ENCODE measurements at places on chromosomes 7 and 10.

GRCh38 chr10:15852111-15852557 lies 8.2 kb downstream of the MINDY3 start:
- DNase-seq, result no peak

GRCh38 chr10:1398626-1399410 lies 338.5 kb downstream of the ADARB2 start:
- DNase-seq, result no peak

DNA sequence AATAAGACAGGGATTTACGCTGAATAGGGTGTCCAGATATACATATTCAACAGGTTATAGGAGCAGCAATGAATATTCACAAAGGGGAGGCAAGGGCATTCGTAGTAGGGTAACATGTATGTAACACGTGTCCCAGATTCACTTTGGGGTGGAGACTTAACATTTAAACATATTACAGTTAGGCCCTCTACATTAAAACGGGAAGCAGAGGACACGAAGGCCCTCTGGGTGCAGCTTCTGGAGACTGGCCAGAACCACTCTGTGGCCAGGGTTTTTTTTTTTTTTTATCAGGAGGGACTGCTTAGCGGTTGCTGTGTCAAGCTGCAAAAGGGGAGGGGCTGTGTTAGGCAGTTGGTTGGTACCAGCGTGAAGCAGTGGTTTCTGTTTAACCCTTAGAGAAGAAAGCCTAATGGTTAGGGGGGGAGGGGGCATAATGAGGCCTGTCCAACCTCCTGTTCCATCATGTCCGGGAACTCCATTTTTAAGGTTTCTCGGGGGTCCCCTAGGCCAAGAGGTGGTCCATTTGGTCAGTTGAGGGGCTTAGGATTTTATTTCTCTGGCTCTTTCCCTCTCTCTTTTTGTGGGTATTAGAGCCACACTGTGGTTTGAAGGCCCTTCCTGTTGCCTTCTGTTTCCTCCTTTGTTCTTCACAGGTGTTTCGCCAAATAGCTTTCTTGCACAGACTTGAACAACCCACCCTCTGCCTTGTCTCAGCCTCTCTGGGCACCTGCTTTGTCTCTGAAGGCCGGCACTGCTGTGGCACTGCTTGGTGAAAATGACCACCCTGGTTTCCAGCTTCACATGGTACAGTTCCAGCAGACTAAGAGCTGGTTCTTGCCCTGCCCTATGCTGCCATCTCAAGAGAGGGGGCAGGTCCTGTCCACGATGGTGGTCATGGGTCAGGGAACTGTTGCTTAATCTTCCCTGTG lies 26.4 kb downstream of the PRF1 start:
- DNase-seq, result no peak

- no peak for DNase-seq
Observed at GRCh38 chr7:74129887-74130286, 44.3 kb upstream of the EIF4H start.

DNA sequence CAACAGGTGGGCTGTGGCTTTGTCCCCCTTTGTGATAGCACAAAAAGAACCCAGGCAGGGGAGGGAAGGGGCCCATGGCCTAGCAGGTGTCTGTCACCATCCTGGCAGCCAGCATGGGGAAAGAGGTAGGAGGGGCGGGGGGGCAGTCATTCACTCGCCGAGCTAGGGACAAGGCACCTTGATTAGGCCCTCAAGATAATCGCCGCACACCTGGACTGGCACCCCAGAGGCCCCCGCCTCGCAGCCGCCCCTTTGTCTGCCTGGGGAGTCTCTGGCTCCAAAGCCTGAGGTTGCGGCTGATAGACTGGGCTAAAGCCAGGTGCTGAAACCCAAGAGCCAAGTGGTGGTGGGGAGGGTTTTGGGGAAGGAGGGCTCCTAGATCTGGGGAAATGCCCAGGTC lies 151.2 kb upstream of the PCBD1 start:
- no peak for DNase-seq

GRCh38 chr10:110836706-110837105 lies 35.0 kb upstream of the PDCD4 start:
- DNase-seq, result no peak

- no peak for DNase-seq
Observed at GRCh38 chr7:135770139-135770710, 21.6 kb upstream of the FAM180A start.

- peak; percentile 66 for DNase-seq
Observed at GRCh38 chr7:27519793-27520469, 142.8 kb downstream of the HIBADH start.

- DNase-seq, result no peak
Observed at GRCh38 chr10:58457761-58458616, 54.7 kb upstream of the BICC1 start.

DNA sequence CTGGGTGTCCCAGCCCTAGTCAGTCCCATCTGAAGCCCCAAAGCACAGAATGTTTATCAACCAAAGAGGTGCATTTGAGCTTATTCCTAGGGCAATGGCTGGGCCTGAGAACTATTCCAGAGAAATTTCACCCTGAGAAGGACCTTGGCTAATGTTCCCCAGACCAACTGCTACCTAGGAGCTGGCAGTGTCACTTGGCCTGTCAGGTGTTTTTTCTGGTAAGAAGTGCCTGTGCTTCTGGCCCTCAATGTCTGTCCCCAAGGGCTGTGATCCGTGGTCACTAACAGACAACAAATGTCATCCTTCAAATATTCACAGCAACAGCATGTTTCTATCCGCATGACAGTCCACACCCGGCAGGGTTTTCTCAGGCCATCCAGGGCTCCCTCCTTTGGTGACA lies 209.3 kb upstream of the FRMD4A start:
- no peak for DNase-seq

DNA sequence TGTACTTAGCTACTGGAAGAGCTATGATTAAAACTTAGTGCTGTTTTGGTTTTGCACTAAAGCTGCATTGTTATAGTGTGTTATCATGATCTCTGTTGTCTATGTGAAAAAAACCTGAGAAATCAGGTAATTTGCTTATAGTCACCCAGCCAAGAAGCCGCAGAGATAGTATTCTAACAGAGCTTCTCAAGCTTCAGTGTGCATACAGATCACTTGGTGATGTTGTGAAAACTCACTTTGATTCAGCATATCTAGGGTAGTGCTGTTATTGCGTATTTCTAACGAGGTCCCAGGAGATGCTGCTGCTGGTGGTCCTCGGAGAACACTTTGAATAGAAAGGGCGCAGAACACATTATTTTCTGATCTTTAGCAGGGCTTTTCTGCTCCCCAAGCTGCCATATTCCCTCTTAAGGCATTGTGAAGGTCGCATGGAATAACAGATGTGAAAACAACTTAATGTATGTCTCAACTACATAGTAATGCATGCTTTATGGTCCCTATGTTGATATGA lies 68.4 kb upstream of the PDCD4 start:
- DNase-seq, result peak; percentile 44

GRCh38 chr7:101565601-101566209 lies 63.4 kb downstream of the MYL10 start:
- no peak for DNase-seq

DNA sequence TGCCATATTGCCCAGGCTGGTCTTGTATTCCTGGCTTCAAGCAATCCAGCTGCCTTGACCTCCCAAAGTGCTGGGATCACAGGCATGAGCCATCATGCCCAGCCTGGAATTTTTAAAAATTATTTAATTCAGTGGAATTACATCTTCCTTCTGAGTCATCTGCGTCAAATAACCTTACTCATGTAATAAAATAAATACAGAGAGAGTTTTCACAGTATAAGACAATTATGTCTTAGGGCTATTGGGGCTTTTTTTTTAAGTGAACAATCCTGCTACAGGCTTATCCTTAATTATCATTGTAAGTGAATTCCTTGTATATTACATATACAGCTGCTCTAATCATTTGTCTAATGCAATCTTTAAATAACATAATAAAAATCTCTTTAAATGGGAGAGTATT lies 108.3 kb downstream of the MAPK8 start:
- DNase-seq, result no peak

DNA sequence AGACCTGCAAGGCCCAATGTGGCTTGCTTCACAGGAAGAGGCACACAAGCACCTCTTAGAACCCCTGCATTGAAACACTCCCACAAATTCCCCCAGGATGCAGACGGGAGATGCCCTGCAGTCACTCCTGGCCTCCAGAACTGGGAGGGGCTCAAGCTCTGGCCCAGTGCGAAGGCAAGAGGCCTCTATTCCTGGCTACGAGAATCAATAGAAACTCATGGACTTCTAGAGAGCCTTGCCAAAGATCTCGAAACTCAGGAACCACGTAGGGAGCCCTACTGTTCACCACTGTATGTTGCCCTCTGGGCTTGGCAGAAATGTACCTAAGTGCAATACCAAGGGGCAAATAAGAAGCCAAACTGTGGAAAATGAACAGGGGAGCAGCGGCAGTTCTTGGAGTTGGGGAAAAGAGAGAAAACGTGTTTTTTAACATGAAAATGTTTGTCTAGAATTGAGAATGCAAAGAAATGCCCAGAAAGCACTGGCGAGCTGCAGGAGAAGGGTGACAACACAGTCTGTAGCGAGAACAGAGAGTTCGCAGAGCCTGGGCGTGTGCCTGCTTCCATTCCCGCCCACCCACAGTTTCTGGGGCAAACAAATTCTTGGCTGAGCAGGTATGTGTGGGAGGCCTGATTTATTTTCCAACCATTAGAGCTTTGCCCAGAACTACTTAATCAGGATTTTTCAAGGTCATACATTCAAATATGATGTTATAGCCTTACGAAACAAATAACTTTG lies 260.5 kb upstream of the KLF14 start:
- DNase-seq, result no peak

GRCh38 chr7:66641526-66641871 lies 12.8 kb downstream of the KCTD7 start:
- peak; percentile 38 for DNase-seq

- no peak for DNase-seq
Observed at GRCh38 chr7:143385891-143386781, 5.0 kb downstream of the ZYX start.

DNA sequence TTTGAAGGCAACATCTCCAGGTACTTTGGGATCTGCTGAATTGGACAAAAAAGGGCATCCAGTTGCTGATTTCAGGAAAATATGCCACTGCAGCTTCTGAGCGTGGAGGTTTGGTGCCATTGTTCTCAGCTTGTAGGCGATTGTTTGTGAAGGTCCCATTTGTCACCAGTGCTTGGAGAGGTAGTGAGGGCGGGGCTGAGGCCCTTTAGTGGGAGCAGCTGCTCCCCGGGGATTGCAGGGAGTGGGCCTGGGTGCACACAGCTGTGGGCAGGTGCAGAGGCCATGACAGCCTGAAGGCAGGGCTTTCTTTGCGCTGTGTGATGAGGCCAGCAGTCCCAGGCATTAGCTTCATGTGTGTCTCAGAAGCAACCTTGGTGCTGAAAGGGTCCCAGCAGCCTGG lies 3.9 kb downstream of the FAM20C start:
- DNase-seq, result no peak

GRCh38 chr7:539731-540411 lies 20.2 kb upstream of the PDGFA start:
- DNase-seq, result no peak

DNA sequence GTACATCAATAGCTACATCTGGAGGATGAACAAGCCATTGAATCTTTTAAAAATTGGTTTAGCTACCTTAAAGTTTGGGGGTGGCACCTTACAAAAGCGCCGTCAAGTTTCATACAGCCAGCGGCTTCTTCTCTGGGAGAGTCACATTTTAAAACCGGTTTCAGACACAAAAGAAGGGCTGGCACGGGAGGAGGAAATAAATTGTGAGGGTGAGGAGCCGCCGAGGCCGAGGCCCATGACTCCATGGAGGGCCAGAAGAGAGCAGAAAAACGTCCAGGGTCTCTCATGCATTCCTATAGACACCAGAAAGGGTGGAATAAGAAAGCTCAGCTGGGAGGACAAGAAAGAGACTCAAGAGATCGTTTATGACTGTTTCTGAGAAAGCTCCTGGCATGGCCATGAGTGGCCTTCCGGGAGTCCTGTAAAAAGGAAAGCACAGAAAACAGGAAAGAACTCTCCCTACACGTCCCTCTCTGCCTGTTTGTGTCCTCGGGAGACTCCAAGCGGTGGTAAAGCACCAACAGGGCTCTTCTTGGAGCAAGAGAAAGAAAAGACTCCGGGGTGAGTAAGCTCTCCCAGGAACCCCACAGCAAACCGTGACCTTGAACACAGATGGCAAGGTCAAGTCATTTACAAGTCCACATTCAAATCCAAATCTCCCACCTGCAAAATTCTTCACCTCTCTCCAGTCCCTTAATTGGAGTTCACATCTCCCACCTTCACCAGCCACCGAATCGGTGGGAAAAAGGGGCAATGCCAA lies 1.8 kb downstream of the FRAT2 start:
- peak; percentile 69 for DNase-seq

DNA sequence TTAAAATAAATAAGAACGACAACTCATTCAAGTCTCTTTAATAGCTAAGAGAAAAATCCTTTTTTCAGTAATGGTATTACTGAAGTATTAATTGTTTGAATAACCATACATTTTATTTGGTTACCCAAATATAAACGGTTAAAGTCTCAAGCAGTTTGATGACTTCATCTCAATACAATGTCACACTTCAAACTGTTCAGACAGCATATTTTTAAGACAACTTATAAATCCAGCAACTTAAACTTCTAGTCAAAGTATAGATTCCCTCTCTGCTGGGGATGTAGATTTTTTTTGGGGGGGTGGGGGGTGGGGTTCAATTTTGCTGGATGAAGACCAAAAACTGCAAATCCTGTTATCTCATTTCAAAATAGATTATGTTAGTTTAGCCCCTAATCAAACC lies 42.0 kb downstream of the GNA12 start:
- DNase-seq, result no peak

DNA sequence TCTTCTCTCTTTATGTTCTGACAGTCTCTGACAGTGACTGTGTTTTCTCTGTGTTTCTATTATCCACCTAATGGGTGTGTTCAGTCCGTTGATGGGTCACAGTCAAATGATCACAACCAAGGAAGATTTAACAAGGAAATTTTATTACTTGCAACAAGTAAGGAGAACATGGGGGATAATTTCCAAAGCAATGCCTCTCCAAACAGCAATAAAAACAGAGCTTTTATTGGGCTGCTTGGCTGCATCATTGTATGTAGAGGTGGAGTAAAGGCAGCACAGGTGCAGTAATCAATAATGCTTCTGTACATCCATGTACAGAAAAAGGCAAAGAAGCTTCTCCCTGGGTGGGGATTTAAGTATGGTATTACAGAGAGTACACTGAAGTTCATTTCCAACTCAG lies 1525.6 kb downstream of the REEP3 start:
- no peak for DNase-seq

DNA sequence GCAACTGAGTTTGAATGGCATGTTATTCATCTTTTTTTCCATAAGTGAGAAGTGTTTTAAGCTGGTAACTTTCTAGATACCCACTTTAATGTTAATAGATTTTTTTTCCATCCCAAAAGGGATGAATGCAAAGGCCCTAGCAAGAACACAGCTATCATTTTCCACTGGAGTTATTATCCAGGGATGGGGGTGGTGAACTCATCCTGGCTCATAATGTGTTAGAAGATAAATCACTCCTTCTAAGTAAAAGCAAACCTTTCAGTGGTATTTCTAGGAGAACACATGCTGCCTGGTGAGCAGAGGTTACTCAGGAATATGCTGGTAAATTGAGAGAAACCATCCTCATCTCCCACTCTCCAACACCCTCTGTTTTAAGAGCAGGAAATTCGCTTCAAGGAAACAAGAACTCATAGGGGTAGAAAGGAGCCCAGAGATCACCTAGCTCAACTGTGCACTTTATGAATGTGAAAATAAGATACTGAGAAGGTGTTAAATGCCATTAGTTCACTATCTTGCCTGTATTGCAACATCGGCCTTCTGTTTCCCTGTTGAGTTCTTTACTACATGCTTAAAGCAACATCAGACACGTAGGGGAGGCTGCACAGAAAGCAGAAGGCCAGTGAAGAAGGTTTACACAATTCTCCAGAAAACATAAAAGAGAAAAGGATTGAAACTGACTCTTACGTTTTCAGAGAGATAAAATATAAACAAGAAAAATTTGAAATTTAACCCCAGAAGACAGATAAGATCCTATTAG lies 264.0 kb upstream of the PRKCQ start:
- no peak for DNase-seq

GRCh38 chr10:121921238-121921931 lies 6.4 kb downstream of the ATE1 start:
- DNase-seq, result peak; percentile 46
